ENCODE measurements at places on chromosomes 1 and 21.
A peak's percentile ranks its signal among the peaks of the same experiment; 100 is the strongest.

- no peak for DNase-seq
These were observed 51.6 kb downstream of the NEGR1 start for GRCh38 chr1:72230746-72231145.

DNA sequence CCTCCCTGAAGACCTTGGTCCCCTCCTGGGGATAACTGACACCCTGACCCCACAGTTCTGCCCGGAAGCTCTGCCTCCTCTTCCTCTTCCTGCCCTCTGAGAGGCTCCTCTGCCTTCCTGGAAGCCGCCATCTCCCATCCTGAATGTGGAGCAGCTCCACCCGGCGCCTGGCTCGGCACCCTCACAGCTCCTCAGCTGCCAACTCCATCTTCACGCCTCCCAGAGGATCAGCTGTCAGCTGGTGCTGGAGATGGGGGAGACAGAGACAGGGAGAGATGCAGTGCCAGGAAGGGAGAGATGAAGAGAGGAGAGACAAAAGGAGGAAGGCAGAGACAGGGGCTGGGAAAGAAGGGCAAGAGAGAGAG, 210.4 kb upstream of the CSF3R start:
- no peak for DNase-seq

DNA sequence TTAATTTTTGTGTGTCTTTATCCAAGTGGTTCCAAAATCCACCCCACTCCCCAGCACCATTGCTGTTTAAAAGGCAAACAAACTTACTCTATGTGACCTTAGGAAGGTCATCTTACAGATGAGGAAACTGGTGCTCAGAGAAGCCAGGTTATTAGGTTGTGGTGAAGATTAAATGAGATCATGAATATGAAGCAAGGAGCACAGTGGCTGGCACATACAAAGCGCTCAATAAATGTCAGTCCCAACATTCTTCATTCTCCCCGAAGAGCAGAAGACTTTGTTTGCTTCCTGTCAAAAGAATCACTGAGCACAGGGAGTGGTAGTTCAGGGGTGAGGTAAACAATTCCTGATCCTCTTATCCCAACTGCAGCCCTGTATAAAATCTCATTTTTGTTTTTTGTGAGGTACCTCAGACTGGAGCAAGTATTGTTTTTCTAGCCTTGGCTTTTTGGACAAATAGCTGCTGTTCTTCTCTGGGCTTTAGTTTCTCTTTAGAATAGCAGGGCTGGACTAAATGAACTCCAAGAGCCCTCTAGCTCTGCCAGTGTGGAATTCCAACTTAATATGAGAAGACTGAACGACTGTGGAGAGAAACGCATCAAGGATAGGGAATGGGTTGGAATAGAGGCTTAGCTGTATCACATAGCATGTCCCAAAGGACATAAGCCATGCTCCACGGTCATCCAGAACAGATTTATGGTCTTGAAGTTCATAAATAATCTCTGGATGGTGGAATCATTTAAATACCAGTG, 455.3 kb upstream of the USP24 start:
- DNase-seq, result no peak

DNA sequence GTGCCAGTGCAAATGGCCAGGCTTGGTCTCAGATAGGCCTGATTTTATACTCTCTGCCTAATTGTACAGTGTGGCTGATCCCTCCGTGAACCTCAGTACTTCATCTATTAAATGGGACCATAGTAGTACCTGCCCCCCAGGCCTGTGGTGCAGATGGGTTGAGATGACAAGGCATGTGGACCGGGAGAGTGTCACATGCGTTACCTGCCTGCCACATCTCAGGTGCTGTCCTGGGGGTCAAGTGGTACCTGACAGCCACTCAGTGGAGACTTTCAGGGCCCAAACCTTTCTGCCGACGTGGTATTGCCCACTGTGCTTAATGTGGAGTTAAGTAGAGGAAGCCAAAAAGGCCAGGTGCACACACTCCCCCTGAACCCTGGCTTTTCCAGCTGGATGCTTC, 197.3 kb downstream of the FOXD2 start:
- DNase-seq, result no peak

DNA sequence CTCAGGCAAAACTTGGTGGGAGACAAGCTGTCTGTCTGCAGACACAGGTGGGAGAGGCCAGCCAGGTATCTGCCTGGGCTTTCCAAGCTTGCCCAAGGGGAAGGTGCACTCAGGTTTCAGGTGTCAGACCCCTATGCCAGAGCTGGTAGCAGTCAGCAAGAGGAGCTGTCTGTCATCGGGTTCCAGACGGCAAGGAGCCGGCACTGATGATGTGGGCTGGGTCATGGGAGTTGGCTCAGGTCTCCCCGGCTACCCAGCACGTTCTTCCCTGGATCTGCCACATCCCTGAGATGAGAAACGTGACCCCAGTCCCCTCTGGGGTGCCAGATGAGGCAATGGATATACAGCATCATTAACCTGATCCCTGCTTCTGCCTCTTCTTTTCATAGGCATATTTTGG, 23.0 kb downstream of the TMCC2 start:
- no peak for DNase-seq

- peak; percentile 25 for DNase-seq
These were observed 81.0 kb downstream of the NOTCH2 start for GRCh38 chr1:119988306-119989062.

DNA sequence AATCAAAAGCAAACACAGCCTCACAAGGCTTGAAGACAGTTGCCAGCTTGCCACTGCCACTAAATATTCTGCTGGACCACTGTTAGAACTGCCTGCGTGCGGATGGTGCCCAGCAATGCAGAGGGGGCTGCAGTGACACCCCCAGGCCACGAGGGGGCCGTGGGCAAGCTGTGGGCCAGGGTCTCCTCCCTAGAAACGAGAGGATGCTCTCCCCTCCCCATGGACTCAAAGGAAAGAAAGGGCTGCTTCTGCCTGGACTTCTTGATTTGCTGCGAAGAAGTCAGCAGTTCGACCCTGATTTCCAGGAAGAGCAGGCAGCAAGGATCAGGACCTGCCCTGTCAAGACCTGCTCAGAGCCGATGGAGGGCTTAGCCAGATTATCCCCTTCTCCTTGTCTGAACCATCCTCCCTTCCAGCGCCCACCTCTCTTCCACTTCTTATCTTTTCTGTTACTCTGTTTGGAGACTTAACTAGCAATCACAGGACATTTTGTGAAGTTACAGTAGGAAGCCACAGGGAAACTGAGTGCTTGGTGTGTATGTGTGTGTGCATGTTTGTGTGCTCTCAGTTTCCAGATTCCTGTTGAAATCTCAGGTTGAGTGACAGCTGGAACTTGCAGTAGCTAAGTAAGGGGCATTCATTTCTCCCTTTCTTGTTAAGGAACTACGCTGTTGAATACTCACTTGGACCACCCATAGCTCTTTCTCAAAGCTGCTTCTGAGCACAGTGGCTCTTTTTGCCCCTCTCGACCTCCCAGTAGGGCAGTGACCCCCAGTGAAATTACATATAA, 2.7 kb downstream of the MAN1C1 start:
- DNase-seq, result peak; percentile 69

DNA sequence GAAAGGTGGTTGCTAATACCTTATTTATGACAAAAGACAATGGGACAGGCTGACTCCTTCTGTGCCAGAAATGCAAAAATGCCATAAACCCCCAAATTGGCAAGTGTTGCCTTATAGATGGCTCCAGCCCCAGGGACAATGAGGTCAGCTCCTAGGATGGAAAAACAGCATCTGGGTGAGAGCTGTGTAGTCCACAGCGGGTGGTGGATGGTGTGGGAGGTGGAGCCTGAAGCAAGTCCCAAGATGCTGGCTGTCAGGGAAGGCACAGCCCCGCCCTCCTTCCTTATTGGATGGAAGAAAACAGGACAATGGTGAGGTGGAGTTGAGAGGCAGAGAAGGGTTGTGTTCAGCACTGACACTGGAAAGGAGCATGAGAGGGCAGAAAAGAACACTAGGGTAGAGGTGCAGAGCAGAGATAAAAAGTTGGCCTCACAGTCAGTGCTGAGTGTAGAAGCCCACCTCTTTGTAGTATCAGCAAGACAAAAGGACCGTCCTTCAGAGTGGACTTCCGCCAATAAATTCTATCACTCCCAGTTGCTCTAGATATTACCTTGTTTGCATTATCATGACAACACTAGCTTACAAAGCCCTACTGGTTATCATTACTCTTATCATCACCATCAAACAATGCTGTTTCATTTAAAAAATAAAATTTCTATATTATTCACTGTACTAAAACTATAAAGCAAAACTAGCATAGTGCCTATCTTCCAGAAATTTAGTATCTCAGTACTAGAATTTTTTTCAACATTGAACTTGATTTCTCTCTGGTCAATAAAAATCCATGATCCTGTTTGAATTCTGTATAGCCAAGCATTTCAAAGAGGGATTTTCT, 3.7 kb upstream of the SDE2 start:
- DNase-seq, result peak; percentile 52

DNA sequence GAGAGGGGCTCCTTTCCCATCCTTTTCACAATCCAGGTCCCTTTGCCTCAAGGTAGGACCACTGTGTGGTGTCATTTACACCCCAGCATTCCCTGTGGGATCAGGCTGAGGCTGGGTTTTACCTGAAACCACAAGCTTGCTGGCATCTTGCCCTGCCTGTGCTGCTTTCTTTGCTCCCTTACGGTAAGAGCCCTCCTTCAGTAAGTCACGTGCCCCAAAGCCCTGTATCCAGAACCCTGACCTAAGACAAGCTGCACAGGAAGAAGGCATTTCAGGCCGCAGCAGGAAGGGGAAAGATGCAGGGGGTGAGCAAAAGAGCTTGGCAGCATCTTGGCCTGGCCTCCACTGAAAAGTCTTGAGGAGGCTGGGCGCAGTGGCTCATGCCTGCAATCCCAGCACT, 58.4 kb downstream of the KLHDC7A start:
- DNase-seq, result peak; percentile 3

GRCh38 chr1:198318085-198318484, 161.3 kb downstream of the NEK7 start:
- DNase-seq, result no peak

DNA sequence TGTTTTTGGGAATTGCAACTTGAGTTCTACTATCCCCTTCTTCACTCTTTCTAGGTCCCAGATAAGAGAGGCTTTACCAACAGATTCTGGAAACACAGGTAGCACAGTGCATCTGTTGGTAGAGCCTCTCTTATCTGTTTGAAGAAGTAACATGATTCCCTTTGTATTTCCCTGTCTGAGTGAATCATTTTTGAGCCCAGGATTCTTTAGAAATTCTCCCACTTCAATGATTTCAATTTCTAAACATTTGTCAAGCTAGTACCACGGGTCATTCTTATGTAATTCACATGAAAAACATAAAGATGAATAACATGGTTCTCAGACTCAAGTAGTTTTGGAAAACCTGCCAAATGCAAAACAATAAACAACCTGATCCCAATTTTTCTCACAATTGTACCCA, 72.0 kb upstream of the DUSP10 start:
- no peak for DNase-seq

DNA sequence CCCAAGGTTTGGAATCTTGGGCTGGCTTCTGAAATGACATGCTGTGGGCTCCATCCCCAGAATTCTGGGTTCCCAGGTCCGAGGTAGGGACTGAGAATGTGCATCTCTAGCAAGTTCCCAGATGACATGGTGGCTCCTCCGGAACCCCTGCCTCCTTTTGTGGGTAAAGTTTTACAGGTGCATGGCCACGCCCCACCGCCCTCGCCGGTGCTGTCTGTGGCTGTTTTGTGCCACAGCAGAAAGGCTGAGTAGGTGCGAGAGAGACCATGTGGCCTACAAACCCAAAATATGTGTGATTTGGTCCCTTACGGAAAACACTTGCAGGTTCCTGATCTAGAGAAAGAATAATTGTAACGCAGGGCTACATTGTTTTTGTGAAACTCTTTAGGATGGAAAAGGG, 30.9 kb downstream of the SKI start:
- DNase-seq, result peak; percentile 74

DNA sequence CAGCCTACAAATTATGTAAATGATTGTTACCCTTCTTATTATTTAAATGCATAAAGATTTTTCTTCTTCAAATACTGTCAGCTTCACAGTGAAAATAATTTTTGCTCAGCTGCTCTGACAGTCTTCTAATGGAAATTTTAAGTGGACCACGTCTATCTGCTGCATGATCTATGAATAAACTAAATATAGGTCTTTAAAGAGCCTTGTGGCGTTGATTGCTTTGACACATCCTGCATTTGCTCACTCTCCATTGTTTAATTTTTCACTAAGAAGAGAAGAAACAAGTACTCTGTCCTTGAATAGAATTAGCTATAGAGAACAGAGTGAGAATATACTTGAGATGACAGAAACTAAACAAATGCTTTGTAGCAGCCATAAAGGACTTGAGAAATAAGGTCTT, 826.1 kb downstream of the MRPL39 start:
- DNase-seq, result no peak

GRCh38 chr1:236552901-236553300, 29.1 kb downstream of the LGALS8 start:
- no peak for DNase-seq

GRCh38 chr21:45831991-45832740, 149.4 kb upstream of the COL6A1 start:
- peak; percentile 20 for DNase-seq

- no peak for DNase-seq
These were observed 123.8 kb downstream of the TLR5 start for GRCh38 chr1:223019256-223019655.

Data from stimulated activated CD8-positive, alpha-beta memory T cell treated with anti-CD3 and anti-CD28 coated beads, Interleukin-4, amount 100 ng/mL, for 48 hours (primary cell).